ENCODE measurements at places on chromosomes 1 and 21. TPM values are rescaled to one million over a fixed set of nuclear protein-coding genes. Genes with fewer than 3 reads are reported as not detected.

Gene DLGAP3
- total RNA-seq: 0.74 TPM

Gene GBP2
- total RNA-seq: 196 TPM

Gene SH3BGR
- total RNA-seq: 1.2 TPM

Gene CYP4X1
- total RNA-seq: not detected

Gene TAL1
- total RNA-seq: not detected

Gene VWA5B1
- total RNA-seq: not detected

All from T-helper 1 cell treated with Interleukin-12 subunit alpha and Interleukin-12 subunit beta and Interleukin-4 antibody, amounts not matched to agents 30 ng/mL and 1 ng/mL, for 36 hours (primary cell).